ENCODE measurements at places on chromosomes 13 and 19. TPM values are rescaled to one million over a fixed set of nuclear protein-coding genes. Genes with fewer than 3 reads are reported as not detected.

DNA sequence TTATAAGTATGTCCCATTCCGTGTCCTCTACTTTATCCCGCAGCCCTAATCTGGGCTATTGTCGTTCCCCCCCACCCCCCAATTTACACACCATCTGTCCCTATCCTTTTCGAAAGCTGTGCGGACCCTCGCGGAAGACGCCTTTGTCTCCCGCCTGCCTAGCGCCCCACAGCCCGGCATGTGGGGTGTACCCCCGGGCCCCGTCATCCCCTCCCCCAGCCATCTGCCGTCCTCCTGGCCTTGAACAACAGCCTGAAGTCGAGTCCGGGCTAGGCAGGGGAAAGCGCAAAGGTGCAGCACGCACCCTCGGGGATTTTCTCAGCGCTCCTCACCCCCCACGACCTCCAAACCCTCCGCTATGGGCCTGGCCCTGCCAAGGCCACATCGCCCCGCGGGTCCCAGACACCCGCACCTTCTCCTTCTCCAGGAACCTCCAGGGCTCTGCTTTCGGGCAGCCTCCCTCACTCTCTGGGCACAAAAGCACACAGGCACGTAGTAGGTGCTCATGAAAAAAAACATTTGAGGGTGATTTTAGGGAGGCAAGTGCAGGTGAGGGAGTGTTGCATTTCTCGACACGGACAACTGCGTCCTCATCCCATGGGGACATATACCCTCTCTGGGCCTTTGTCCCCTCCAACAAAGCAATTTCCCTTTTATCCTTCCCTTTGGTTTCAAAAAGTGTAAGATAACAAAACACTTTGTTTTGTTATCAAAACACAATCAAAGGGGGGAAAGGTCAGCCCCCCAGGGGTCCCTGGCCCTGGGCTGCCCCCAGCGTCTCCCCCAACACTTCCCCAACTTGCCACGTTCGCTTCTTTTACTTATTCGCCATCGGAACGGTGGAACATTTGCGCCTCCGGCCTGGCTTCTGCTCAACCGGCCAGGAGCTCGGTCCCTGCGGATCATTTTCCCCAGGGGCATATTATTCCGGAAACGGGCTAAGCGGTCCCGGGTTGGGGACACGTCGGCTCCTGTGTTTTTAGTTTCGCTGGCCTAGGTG lies 16.4 kb downstream of the CCDC124 start:
- DNase-seq: no peak

DNA sequence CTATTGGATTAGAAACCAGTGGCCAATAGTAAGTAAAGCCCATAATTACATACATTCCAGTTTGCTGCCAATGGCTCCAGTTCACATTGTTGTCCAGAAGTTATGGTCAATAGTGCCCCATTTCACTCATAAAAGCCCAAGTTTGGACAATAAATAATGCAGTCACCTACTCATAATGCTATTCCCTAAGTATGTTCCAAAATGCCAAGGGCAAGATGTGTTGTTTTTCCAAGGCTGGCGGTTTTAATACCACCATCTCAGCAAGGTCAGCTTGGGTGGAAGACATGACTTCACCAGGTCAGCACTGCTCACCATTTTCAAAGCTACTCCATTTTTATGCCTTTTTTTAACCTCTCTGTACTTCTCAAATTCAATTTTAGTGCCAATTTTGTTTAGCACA lies 32.7 kb downstream of the KCTD12 start:
- DNase-seq: no peak

- no peak for DNase-seq
Observed at GRCh38 chr13:34513526-34513925, 428.5 kb upstream of the NBEA start.

GRCh38 chr19:30762651-30763050 lies 390.5 kb downstream of the ZNF536 start:
- no peak for DNase-seq

Gene LRRC25
- total RNA-seq: 4.6 TPM

Gene PRSS57
- not detected for total RNA-seq

Measured in fibroblast of lung (primary cell).